ENCODE measurements at places on chromosomes 16 and 17. TPM values are rescaled to one million over a fixed set of nuclear protein-coding genes. Genes with fewer than 3 reads are reported as not detected.
A peak's percentile ranks its signal among the peaks of the same experiment; 100 is the strongest.

ASIC2 gene
- 2.3 TPM for total RNA-seq

DNA sequence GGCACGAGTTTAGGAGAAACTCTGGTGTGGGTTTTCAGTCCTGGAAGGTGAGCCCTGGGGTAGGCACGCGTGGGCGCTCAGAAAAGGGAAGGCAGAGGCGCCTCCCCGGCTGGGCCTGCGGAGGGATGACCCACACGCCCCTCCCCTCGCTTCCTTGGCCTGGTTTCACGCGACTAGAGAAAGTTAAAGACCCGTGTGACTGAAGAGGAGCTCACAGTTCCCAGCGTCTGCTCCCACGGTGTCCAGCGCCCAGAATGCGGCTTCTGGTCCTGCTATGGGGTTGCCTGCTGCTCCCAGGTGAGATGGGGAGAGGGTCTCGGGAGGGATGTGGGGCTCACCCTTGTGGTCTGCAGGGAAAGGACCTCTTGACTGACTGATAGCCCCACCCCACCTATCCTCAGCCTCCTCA, at the start of gene CD300LG:
CD300LG (plus strand) TSS at position 214 of the 409 bp plus-strand sequence; CDS start at position 255, 41 bp downstream.
- no peak for DNase-seq

MEOX1 gene
- 0.90 TPM for total RNA-seq

DNA sequence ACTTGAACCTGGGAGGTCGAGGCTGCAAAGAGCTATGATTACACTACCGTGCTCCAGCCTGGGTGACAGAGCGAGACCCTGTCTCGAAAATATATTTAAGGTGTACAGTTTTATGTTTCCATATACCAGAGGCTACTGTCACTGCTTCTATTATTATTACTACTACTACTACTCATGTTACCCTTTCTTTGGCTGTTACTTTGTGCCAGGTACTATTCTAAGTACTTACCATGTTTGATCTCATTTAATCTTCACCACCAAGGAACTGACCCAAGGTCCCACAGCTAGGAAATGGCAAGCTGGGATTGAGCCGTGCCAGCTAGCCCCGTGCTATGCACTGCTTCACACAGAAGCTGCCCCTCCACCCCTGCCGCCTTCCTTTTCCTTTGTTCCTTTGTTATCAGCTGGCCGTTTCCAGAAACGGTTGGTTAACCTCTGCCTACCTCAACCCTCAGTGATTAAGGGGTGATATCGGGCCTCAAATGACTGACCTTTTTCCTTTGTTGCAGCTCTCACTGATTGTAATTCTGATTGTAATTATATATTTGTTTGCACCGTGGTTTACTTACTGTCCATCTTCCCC, 78.4 kb downstream of the ABCC1 start:
- no peak for DNase-seq

DNA sequence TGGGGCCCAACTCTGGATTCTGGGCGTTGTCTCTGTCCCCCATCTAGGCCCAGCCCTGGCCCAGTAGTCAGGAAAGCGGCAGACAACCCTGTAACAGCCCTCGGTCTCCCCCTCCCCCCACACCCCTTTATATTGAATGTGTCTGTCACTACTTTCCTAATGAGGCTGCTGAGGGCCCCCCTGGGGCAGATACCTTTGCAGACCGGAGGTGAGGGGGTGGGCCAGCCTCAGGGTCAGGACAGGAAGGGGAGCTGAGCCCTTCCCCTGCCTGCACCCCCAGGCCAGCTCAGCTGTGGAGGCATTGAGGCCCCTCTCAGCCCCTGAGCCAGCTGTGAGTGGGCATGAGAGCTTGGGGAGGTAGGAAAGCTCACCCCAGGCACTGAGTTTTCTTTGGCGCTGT, 17.1 kb downstream of the RAI1 start:
- DNase-seq: no peak

KRT28 gene
- total RNA-seq: not detected

NLRC5 gene
- total RNA-seq: 6.4 TPM

- DNase-seq: no peak
Measured at GRCh38 chr17:27514595-27515413, 58.6 kb downstream of the KSR1 start.

ABCC3 gene
- 18.1 TPM for total RNA-seq

RASL10B gene
- total RNA-seq: 7.4 TPM

DNA sequence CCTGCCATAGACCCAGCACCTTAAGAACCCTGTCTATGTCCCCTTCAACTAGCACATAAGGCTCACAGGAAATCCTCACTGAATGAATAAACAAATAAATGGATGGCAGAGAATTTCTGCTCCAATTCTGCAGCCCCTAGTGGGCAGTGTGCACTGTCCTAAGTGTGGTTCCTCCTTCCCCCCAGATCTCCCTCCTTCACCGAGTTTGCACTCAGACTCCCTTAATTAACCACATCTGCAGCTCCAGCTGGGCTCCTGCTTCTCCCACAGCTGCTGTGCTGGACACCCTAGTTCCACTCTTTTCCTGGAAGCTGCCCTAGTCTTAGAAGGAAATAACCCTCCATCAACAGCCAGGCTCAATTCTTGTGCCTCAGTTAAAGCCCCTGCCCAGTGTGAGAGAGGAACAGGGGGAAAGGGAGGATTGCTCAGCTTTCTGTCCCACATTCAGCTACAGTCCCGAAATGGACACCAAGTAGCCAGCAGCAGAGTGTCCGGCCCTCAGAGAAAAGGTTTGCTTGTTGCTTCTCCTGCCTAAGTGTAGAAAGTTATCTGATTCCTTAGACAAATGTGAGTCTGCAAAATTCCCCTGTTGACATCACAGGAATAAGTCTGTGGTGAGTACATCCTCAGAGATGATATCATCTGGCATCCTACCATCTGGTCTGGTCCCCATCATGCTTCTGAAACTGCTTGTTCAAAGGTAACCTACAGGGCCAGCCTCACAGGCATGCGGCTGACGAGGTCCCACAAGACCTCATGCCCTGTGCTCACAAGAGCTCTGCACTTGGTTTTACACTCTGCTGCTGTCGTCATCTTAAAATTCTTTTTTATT, 12.3 kb downstream of the LRRC3C start:
- DNase-seq: peak; percentile 68

C1QBP gene
- total RNA-seq: 145 TPM

DNA sequence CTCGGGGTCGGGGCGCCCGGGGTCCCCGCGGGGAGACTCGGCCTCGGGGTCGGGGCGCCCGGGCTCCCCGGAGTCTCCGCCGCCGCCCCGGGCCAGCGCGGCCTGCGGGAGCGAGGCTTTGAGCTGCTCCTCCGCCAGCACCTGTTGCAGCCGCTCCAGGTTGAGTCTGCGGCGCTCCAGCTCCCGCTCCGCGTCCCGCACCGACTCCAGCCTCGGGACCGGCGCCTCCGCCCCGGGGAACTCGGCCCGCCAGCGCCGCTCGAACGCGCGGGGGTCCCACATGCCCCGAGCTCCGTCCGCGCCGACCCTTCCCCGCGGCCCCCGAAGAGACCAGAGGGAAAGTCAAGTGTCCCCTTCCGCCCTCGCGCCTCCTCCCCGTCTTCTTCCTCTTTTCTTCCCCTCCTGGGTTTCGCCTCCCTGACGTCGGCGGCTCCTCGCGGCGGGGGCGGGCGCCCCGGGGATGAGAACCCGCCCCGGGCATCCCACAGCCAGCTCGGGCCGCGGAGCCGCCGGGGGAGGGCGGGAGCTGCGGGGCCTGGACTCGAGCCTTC, 40.8 kb upstream of the BHLHA9 start:
- DNase-seq: peak; percentile 57

GRCh38 chr17:8121681-8122421, 2.1 kb downstream of the HES7 start:
- peak; percentile 88 for DNase-seq

SLC35G6 gene
- not detected for total RNA-seq

GRCh38 chr16:89375021-89375420, 115.3 kb downstream of the ANKRD11 start:
- DNase-seq: no peak

MSLN gene
- 2.4 TPM for total RNA-seq

DNA sequence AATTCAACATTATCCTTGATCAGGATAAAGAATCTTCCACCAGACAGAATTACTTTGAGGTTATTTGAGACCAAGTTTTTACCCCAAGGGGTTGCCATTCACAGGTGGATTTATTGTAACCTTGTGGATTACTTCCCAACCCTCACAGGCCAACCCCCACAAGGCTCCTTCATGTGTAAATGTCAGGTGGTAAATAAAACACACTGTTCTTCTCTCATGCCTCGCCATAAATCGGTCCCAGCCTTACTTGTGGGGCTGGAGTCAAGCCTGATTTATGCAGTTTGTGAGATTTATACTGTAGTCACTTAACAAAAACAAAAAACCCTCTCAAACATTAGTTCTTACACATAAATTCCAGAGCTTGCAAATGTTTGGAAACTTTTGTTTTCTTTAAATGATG, 98.6 kb upstream of the IRX3 start:
- no peak for DNase-seq

- DNase-seq: peak; percentile 56
Measured at GRCh38 chr17:16406742-16407674, 8.4 kb upstream of the TRPV2 start.

OR4D1 gene
- total RNA-seq: not detected

DNA sequence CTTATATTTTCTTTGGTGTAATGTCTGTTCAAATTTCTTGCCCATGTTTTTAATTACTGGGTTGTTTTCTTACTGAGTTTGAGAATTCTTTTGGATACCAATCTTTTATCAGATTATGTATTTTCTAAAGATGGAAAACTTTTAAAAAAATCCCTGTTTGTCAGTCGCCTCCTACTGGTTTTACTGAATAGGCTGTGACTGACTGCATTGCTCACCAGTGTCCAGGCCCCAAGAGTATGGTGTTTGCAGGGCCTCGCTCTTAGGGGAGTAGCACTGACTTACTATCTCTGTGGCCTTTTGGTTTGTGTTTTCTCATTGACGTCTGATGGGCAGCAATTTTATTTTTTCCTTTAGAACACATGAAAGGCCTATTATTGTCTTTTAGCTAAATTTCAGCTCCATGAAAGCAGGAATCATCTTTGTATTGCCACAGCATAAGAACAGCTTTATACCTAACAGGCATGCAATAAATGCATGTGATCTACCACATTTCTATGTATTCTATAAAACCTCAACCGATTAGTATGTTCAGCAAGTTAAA, 188.4 kb downstream of the AATF start:
- DNase-seq: no peak

SLFN13 gene
- total RNA-seq: 5.5 TPM

DNA sequence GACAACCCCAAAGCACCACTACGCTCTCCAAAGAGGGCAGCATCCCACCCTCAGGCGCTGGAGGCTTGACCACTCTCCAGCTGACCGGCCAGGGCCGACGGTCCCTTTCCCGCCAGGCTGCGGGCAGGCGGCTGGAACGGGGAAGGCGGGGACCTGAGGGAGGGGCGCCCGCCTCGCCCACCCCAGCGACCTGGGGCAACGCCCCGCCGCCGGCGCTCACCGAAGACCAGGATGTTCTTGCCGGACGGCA, 431 bp downstream of the DYNC1LI2 start:
- DNase-seq: peak; percentile 53

GRCh38 chr17:66775271-66775670, 59.6 kb upstream of the CACNG5 start:
- DNase-seq: no peak

DNA sequence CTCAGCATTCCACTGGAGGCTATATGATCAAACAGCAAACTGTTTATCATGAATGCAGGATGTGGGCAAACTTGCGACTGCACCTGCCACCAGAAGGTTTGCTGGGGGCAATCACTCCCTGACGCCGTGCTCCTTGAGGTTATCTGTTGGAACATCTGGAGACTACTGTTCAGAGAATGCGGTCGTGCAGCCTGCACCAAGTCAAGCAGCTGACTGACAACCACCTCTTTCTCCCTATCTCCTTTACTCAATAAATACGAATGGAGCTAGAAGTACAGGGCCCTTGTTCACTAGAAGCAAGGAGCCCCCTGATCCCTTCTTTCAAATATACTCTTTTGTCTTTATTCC, 2101.2 kb downstream of the TP53TG3F start:
- DNase-seq: no peak

- DNase-seq: no peak
Measured at GRCh38 chr16:72203401-72203800, 31.4 kb upstream of the PMFBP1 start.

AATK gene
- total RNA-seq: 5.7 TPM

GRCh38 chr17:73061161-73061560, 31.3 kb downstream of the SLC39A11 start:
- DNase-seq: no peak

C1QTNF8 gene
- total RNA-seq: not detected

- no peak for DNase-seq
Measured at GRCh38 chr16:8611122-8611521, 10.4 kb upstream of the METTL22 start.

DNA sequence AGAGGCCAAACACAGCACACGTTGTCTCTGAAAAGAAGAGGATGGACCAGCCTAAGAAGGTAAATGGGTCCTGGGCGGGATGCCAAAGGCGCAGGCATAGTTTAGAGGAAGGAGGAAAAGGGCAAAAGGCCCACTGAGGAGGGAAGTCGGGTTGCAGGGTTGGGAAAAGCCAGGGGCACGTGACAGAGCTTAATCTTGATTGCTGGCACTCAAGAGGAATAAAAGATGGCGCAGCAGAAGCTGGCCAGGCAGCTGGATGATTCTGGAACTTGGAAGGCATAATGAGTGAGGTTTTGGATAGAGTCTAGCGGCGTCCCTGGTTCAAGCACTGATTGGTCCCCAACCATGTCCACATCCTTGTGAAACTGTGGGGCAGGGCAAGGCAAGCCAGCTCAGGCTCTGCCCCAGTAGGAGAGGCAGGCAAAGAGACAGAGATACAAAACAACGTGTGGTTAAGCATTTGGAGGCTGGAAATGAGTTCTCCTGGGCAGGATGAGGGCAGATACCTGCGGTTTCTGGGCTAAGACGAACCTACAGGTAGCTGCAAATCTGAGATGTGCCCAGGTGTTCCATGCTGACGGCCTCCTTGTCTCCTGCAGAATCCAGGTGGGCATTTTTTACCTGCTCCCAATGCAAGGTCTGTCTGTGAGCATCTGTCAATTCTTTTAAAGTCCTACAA, 52.7 kb upstream of the CIBAR2 start:
- DNase-seq: no peak

DNA sequence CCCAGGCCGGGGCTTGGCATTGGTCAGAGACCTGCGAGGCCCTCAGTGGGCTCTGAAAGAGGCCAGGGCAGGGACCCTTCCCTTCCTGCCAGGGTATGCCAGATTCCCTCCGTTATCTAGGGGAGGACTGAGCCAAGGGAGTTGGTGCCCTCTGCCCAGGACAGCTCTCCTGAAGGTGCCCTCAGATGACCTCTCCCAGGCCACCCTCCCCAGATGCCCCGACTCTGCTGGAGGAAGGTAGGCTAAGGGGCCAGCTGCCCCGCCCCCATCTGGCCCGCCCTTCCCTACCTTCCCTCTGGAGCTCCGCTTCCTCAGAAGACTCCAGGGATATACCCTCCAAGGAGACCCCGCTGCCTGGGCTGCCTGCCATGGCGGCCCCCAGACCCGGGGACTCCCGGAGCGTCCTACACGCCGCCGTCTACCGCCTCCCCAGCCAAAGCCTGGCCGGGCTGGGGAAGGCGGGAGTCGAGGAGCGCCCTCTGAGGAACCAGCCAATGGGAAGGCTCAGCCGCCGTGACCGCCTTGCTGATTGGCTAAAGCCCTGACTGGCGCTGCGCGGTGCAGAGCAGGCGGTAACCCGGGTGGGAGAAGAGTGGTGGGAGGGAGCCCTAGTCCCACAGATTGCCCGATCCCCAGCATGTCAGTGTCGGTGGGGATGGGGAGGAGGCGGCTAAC, 7.0 kb downstream of the MPP2 start:
- peak; percentile 90 for DNase-seq

SHISA9 gene
- total RNA-seq: 1.1 TPM

- DNase-seq: no peak
Measured at GRCh38 chr17:19001907-19002590, 2.5 kb downstream of the FAM83G start.
